CD4-positive, alpha-beta memory T cell (primary cell): ENCODE measurements at places on chromosomes 7 and 10.

DNA sequence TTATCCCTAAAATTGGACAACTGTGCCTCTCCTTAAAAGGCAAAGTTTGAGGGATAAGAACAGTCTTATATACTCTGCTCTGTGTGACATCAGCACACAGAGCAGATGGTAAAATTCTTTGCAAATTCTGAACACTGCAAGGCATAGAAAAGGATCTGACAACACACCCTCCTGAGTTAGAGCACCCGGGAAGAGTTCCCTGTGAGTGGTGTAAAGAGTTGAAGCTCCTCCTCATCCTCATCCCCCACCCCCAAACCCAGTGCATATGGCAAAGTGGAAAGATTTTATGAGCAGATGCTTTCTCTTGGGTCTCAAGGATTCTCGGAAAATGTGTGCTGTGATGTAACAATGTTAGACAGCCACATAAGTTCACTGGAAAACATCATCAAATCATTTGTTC, 40.0 kb upstream of the DGKI start:
- no peaks in the 10 kb centered on the region for H3K27me3 ChIP-seq
- no peaks in the 10 kb centered on the region for H3K4me1 ChIP-seq
- DNase-seq, result no peak
- no peak overlapping the region for H3K4me3 ChIP-seq
- H3K27ac ChIP-seq, result no peak overlapping the region

- no peaks in the 10 kb centered on the region for H3K27me3 ChIP-seq
- H3K4me3 ChIP-seq, result no peak overlapping the region
- no peak overlapping the region for H3K27ac ChIP-seq
Observed at GRCh38 chr10:131568866-131569265, 257.3 kb upstream of the TCERG1L start.

DNA sequence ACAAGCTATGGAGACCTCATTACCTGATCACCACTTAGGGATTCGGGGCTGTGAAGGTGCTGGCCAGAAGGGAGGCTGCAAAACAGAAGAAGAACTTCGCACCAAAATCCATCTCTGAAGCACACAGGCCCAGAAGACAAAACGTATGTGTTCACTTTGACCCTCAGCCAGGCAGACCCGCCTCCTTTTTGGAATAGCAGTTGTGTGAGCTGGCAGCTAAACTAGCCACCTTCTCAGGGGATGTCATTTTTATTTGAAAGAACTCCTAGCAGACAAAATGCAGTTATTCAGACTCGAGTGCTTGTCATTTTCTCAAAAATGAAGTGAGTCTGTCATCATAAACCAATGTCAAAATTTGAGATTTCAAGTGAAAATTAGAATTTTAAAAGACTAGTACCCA, 71.7 kb downstream of the TNS3 start:
- no peak overlapping the region for H3K4me3 ChIP-seq
- no peaks in the 10 kb centered on the region for H3K36me3 ChIP-seq
- H3K4me1 ChIP-seq, result no peaks in the 10 kb centered on the region
- DNase-seq, result no peak

- H3K36me3 ChIP-seq, result no peaks in the 10 kb centered on the region
- no peaks in the 10 kb centered on the region for H3K27me3 ChIP-seq
- H3K4me3 ChIP-seq, result no peak overlapping the region
Observed at GRCh38 chr7:80821771-80822319, 97.0 kb downstream of the SEMA3C start.

DNA sequence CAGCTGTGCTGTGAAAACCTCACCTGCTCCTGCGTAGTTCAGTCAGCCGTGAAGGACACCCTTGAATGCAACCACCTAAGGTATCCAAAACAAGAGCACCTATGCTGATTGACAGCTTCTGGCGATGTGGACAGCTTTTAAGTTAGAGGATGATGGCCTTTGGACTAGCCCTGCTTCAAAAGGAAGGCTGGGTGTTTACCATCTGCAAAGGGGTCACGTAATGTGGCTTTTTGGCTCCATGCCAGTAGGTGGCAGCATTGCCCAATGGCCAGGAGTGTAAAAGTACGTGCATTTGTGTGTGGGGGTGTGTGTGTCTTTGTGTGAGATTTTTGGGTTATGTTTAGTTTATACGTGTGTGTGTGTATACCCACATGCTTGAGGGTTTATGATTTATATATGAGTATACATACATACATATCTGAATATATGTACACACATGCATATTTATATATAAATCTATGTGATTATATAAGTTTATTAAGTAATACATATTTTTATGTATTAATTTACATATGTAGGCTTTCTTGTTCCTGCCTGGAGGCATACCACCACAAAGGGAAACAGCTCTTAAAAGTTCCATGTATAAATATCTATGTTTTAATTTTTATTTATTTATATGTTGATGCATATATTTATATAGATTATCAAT, 236.3 kb upstream of the ANKRD30A start:
- DNase-seq, result peak; percentile 17
- no peak overlapping the region for H3K27ac ChIP-seq
- no peaks in the 10 kb centered on the region for H3K27me3 ChIP-seq

GRCh38 chr10:24136070-24136469, 72.9 kb upstream of the KIAA1217 start:
- no peaks in the 10 kb centered on the region for H3K36me3 ChIP-seq
- no peaks in the 10 kb centered on the region for H3K4me1 ChIP-seq
- H3K27me3 ChIP-seq, result no peaks in the 10 kb centered on the region
- no peak overlapping the region for H3K4me3 ChIP-seq
- H3K27ac ChIP-seq, result no peak overlapping the region

GRCh38 chr10:86678999-86679792, 10.9 kb downstream of the LDB3 start:
- no peaks in the 10 kb centered on the region for H3K36me3 ChIP-seq
- DNase-seq, result no peak
- no peaks in the 10 kb centered on the region for H3K4me1 ChIP-seq
- no peak overlapping the region for H3K4me3 ChIP-seq

DNA sequence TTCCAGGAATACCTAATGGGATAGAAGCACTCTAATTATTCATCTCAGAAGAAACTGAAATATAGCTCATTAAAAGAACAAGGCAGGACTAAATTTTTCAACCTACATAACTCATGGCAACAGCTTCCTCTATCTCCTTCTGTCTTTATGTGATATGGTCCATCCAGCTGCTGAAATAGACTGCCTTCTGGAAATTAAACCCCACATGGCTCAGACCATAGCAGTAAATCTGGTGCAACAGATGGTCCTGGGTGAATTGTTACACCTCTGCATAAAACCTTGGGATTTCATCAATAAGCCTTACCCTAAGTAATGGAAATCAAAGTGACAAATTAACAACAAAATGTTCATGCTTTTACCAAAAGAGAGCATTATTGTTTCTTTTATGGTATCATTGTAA, 205.6 kb upstream of the CSTF2T start:
- H3K27me3 ChIP-seq, result no peaks in the 10 kb centered on the region
- no peak overlapping the region for H3K27ac ChIP-seq
- no peaks in the 10 kb centered on the region for H3K4me1 ChIP-seq
- no peak overlapping the region for H3K4me3 ChIP-seq

- no peak overlapping the region for H3K4me3 ChIP-seq
- no peak for DNase-seq
- peaks cover 41% of the 10 kb centered on the region for H3K4me1 ChIP-seq
- no peaks in the 10 kb centered on the region for H3K36me3 ChIP-seq
- no peak overlapping the region for H3K27ac ChIP-seq
- no peaks in the 10 kb centered on the region for H3K27me3 ChIP-seq
Observed at GRCh38 chr10:17431871-17432311, 22.5 kb downstream of the ST8SIA6 start.

DNA sequence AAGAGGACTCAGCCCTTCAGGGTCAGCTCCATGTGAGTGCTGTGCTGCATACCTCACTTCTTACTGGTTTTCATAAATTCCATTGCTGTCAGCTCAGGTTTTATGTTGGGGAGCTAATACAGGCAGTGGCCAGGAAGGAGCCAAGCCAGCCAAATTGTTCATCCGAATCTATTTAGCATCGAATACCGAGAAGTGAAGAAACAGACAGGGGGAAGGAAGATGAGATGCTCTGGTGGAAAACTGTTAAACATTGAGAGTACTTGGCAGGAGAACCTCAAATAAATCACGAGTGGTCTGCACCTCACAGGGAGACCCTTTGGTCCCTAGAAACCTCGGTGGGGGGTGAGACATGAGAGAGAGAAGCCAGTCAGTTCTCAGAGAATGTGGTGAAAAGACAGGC, 196.0 kb upstream of the TMEM72 start:
- no peak for DNase-seq
- no peak overlapping the region for H3K27ac ChIP-seq
- H3K36me3 ChIP-seq, result no peaks in the 10 kb centered on the region
- H3K27me3 ChIP-seq, result no peaks in the 10 kb centered on the region
- no peaks in the 10 kb centered on the region for H3K4me1 ChIP-seq
- no peak overlapping the region for H3K4me3 ChIP-seq

- H3K36me3 ChIP-seq, result no peaks in the 10 kb centered on the region
- H3K27ac ChIP-seq, result no peak overlapping the region
- H3K27me3 ChIP-seq, result peaks cover 16% of the 10 kb centered on the region
- no peaks in the 10 kb centered on the region for H3K4me1 ChIP-seq
- no peak overlapping the region for H3K4me3 ChIP-seq
Observed at GRCh38 chr10:70053218-70053840, 683 bp downstream of the MACROH2A2 start.

- H3K27me3 ChIP-seq, result no peaks in the 10 kb centered on the region
- H3K4me3 ChIP-seq, result no peak overlapping the region
- no peak for DNase-seq
Observed at GRCh38 chr10:103895411-103896186, 22.4 kb downstream of the STN1 start.

DNA sequence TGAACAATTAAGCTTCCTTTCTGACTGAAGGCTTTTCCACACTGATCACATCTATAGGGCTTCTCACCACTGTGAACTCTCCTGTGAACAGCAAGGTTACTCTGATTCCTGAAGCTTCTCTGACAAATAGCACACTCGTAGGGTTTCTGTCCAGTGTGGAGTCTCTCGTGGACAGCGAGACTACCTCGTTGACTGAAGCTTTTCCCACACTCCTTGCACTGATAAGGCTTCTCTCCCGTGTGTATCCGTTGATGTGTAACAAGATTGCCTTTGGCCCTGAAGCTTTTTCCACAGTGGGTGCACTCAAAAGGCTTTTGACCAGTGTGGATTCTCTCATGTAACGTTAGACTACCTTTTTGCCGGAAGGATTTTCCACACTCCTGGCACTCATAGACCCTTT, 4.4 kb downstream of the ZNF32 start:
- no peaks in the 10 kb centered on the region for H3K27me3 ChIP-seq
- DNase-seq, result no peak
- H3K4me1 ChIP-seq, result peaks cover 14% of the 10 kb centered on the region
- no peak overlapping the region for H3K4me3 ChIP-seq
- peaks cover 23% of the 10 kb centered on the region for H3K36me3 ChIP-seq

GRCh38 chr10:26983156-26983555, 117.1 kb downstream of the ANKRD26 start:
- H3K27me3 ChIP-seq, result no peaks in the 10 kb centered on the region
- H3K27ac ChIP-seq, result no peak overlapping the region
- no peak overlapping the region for H3K4me3 ChIP-seq
- H3K36me3 ChIP-seq, result no peaks in the 10 kb centered on the region
- H3K4me1 ChIP-seq, result no peaks in the 10 kb centered on the region
- no peak for DNase-seq

GRCh38 chr7:105521717-105522463, at the start of gene PUS7:
TSS of gene PUS7 (minus strand) at chr7:105522271. CDS start at chr7:105508512, 13,759 bp downstream.
- no peaks in the 10 kb centered on the region for H3K36me3 ChIP-seq
- no peaks in the 10 kb centered on the region for H3K27me3 ChIP-seq
- peak within 1 kb of the TSS; percentile 71 for H3K4me3 ChIP-seq
- peaks cover 15% of the 10 kb centered on the region for H3K4me1 ChIP-seq
- peak; percentile 74 for DNase-seq

GRCh38 chr7:7264306-7265040, 82.1 kb downstream of the C1GALT1 start:
- no peaks in the 10 kb centered on the region for H3K27me3 ChIP-seq
- no peak overlapping the region for H3K4me3 ChIP-seq
- H3K27ac ChIP-seq, result no peak overlapping the region
- no peaks in the 10 kb centered on the region for H3K36me3 ChIP-seq
- DNase-seq, result no peak
- peaks cover 4% of the 10 kb centered on the region for H3K4me1 ChIP-seq

GRCh38 chr10:56319386-56319785, 41.7 kb downstream of the ZWINT start:
- DNase-seq, result no peak
- H3K4me3 ChIP-seq, result no peak overlapping the region
- no peak overlapping the region for H3K27ac ChIP-seq
- H3K36me3 ChIP-seq, result no peaks in the 10 kb centered on the region
- no peaks in the 10 kb centered on the region for H3K27me3 ChIP-seq

DNA sequence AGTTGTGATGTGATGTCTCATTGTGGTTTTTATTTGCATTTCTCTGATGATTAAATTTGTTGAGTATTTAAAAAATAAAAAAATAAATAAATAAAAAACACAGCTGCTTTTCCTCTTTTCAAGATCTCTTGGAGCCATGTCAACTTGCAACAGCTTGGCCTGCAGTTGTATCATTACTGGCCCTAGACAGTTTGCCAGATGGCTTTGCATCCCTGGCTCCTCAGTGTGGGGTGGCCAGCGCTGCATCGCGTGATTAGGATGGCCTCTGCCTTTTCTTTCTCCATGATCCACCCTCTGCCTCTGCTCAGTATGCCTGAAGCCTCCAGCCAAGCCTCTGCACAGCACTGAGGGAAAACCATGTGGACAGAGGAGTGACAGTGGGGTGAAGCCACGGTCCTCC, 96.8 kb downstream of the PPP1R3C start:
- no peak overlapping the region for H3K27ac ChIP-seq
- no peaks in the 10 kb centered on the region for H3K36me3 ChIP-seq
- no peaks in the 10 kb centered on the region for H3K4me1 ChIP-seq
- DNase-seq, result no peak

DNA sequence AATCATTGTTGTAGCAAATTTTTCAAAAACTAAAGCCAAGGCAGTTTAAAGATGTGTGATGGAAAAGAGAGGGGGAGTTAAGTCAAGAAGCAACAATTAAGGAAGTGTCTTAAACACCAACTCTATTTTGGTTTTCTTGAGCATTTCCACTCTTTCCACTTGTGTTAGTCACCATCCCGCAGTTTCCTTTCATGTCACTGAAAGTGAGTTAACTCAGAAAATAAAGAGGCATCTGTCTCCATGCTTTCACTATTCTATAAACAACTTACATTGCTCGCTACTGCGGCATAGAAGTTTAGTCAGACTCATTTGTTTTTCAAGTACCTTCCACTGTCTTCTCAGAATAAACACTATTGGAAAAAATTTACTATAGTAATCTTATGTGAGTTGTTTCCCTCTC, 284.9 kb upstream of the SEMA3D start:
- H3K27ac ChIP-seq, result no peak overlapping the region
- H3K27me3 ChIP-seq, result no peaks in the 10 kb centered on the region
- DNase-seq, result no peak
- H3K4me3 ChIP-seq, result no peak overlapping the region
- no peaks in the 10 kb centered on the region for H3K4me1 ChIP-seq
- H3K36me3 ChIP-seq, result no peaks in the 10 kb centered on the region

DNA sequence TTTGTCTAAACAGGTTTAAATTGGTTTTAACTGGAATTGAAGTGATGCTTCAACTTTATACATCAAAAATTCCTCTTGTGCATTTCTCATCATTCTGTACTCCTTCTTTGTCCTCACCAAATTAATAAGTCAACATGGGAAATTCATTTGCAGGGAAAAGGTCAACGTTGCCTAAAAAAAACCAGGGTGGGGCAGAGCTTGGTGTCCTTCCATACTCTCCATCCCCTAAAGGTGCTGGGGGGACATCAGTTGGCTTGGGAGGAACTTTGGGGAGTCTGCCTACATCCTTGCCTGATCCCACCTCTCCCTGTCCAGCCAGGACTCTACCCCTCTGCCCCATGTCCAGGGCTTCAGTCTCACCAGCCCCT, 34.1 kb upstream of the SLC26A3 start:
- no peaks in the 10 kb centered on the region for H3K36me3 ChIP-seq
- no peaks in the 10 kb centered on the region for H3K27me3 ChIP-seq
- no peak overlapping the region for H3K27ac ChIP-seq
- H3K4me1 ChIP-seq, result no peaks in the 10 kb centered on the region
